Activated T-cell treated with anti-CD3 and anti-CD28 coated beads for 24 hours (primary cell): ENCODE measurements at places on chromosomes 6 and 20.

- DNase-seq: no peak
Measured at GRCh38 chr6:159680104-159680503, 12.9 kb downstream of the SOD2 start.

DNA sequence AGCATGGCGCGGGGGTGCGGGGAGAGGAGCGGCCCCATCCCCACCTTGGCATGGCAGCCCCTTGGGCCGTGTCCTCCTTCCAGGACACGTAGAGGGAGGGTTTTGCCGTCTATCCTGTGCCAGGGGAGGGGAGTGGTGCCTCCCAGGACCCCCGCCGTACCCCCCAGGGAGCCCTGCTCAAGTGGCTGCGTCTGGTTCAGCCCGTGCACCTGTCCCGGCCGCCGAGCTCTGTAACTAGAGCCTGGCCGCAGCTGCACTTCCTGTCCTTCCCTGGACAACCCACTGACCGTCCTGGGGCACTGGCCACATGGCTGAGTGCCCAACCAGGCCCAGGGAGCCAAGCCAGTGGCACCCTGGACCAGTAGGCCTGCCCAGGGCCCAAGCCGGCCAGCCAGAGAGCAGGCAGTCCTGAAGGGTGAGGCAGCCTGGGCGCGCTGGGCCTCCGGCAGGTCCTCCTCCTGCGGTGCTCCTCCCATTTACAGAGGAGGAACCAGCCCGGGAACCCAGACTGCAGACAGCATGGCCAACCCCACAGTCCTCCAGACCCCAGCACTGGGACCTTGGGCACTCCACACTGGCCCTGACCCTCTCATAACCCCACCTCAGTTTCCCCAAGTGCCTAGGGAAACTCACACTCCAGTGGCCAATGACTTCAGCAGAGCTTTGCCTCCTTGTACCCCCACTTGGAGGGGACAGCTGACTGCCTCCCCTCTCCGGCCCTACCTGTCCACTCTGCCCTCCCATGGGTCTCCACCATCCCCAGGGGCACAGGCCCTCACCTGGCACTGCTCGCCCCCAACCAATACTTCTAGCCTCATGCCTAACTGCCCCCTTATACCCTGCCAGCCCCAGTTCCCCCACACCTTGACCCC, 8.7 kb downstream of the LAMA5 start:
- no peak for DNase-seq

- no peak for DNase-seq
Measured at GRCh38 chr6:134491477-134491876, 173.6 kb upstream of the SGK1 start.

DNA sequence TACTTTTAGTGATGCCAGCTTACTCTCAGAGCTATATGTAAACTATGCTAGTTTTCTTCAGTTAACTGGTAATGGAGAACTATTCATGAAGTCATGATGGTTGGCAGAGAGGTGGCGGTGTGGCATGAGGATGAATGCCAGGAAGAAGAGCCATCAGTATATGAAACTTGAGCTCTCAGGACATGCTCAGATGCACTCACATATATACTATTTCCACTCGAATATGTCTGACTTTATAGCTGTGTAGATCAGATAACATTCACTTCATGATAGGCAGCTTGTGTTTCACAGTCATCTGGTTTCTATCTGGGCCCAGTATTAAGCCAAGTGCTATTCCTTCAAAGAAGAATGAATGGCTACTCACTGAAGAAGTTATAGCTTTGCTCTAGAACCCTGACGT, 46.2 kb upstream of the CEP85L start:
- DNase-seq: no peak

GRCh38 chr6:79536585-79536953, 661 bp downstream of the LCA5 start:
- DNase-seq: no peak

GRCh38 chr20:10735195-10735949, 61.6 kb upstream of the JAG1 start:
- no peak for DNase-seq

DNA sequence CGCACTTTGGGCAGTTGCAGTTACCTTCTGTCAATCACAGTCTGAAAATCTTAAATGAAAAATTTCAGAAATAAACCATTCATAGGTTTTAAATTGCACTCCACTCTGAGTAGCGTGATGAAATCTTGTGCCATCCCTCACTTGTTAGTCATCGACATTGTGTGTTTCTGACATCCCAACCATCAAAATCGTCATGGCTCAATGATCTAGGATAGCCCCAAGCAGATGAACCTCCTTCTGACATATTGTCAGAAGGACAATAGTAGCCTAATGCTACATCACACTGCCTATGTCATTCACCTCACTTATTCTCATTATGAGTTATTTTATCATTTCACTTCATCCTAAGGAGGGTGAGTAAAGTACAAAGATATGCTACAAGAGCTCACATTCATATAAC, 284.8 kb downstream of the PTPRK start:
- DNase-seq: no peak

- no peak for DNase-seq
Measured at GRCh38 chr6:43722920-43723545, 35.4 kb upstream of the MRPS18A start.
